ENCODE measurements at places on chromosomes 1 and 21.

DNA sequence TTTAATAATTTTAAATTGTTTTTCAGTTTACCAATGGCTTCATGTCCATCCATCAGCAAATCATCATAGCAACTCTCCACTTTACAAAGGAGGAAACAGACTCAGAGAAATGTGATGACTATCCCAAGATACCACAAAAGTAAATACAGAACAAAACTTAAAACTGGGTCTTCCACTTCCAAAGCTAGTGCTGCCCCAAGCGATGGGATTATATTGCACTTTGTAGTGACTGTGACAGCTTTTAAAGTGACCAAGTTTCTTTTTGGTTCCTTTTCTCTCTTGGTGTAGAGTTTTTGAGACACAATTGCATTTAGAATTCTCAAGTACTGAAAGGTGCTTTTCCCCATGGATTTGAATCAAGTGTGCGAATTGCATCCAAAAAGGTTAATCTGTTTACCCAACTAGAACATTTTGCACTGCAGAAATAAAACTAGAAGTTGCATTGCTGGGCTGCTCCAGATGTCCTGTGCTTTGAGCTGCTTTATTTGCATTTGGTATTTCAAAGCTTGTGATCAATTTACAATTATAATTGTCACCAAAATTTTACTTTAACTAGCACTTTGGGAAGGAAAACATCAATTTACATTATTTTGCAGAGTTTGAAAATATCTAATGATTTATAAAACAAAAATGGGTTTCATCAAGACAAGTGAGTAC lies 320.2 kb downstream of the PDE4B start:
- DNase-seq: no peak

- no peak for DNase-seq
Observed at GRCh38 chr1:78005448-78005722, 646 bp downstream of the DNAJB4 start.

DNA sequence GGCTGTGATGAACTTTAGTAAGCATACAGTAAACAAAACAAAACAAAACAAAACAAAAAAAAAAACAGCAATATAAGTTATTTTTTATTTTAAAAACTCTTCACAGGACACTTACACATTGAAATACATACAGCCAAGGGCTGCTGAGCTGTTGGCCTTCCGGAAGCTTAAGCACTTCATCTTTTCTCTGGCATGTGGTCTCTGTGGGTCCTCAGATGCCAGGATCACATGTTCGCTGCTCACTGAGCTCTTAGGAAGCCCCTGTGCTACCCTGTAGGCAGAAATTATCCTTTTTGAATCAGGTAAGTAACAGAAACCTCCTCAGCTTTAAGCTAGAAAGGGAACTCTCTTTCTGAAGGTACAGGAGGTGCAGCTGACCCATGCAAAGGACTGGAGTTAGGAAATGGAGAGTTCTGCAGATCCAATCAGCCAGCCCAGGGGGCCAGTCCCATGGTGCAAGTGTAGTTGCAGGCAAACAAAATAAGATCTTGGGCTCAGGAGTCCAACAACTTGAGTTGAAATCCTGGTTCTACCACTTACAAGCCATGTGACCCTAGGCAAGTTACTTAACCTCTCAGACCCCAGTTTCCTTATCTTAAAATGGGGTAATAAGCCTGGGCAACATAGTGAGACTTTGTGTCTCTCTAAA lies 22.4 kb upstream of the MED18 start:
- DNase-seq: no peak

DNA sequence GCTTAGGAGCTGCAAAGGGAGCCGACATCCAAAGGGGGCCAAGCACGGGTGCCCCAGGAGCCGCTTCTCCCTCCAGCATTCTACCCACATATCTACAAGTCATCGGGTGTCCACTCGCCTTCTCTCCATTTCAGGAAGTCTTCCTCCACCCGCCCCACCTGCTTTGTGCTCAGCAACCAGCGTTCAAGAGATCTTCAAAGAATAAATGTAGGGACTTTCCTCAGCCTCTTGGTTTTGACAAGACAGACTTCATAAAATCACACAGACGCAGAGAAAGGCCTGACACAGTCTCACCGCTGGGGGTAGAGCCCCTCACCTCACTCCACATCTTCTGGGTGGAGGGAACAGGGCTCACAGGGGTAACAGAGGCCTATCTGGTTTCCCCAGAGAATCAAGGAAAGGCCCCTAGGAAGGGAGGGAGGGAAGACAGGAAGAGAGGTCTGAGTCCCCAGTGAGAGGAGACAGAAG lies 49.5 kb downstream of the SSBP3 start:
- DNase-seq: no peak

DNA sequence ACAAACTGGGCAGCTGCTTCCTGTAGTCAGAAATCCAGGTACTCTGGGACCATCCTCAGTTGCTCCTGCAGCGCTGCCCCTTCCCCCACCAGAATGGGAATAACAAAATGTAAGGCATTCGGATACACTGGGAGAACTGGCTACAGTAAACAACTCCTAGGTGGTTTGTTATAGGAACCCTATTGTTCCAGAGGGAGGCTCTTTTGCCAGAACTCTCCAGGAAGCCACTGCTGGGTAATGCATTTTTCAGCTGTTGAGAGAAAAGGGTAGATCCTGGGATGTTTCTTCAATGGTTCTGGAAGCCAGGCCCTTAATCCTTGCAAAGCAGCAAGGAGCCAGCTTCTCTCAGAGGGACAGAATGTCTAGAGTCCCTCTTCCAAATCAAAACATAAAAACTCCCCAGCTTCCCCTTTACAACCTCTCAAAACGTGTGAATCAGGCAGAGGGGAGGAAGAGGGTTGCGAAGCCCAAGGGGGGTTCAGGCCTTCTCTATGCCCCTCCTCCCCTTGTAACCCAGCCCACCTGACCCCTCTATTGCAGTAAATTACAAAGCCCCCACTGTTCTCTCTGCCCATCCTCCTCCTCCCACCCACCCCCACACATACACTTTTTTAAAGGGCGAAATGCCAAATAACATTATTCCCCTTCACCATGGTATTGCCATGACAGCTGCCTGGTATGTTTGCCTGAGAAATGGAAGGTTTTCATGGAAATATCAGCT lies 29.1 kb downstream of the PLPP3 start:
- DNase-seq: no peak

- DNase-seq: no peak
Observed at GRCh38 chr1:62237950-62238374, 43.3 kb downstream of the L1TD1 start.

GRCh38 chr1:95437011-95437410 lies 203.0 kb downstream of the RWDD3 start:
- no peak for DNase-seq

DNA sequence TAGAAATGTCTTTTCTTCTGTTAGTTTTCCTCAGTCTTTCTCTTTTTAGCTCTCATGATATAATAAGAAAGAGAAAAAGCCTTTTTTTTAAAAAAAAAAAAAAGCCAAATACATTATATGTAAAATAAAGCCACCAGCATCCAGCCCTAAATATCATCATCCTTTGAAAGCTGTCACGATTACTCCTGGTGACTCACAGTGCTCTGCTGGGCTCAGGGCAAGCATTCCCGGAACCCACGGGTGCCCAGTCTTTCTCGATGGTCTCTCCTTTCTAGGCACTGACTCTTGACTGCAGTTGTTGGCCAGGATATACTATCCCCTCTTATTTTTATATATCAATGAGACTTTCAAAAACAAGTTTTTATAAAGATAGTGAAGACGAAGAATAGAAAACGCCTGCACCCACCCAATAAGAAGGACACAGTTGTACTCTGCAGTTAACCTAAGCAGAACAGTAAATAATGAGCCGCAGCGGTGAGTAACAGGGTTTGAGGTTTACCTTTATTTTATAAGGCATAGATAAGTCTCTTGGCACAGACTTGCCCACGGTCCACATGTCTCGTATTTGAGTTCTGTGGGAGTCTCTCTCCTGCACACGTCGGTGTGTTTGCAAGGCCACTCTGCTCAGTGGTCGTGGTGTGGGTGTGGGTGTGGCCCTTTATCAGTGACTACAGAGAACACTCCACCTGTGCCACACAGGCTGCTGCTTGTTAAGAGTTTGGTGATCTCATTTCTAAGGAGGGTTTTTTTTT lies 15.7 kb upstream of the MX2 start:
- no peak for DNase-seq
